ENCODE measurements at places on chromosomes 2 and 18. TPM values are rescaled to one million over a fixed set of nuclear protein-coding genes. Genes with fewer than 3 reads are reported as not detected.

The SNTG2 gene
- 0.26 TPM for total RNA-seq

The SCN2A gene
- under 0.01 TPM for total RNA-seq

The ZNF385B gene
- total RNA-seq, result not detected

The ALPG gene
- total RNA-seq, result not detected

The RGPD3 gene
- 0.17 TPM for total RNA-seq

The DSG2 gene
- total RNA-seq, result 15.0 TPM

The SRD5A2 gene
- total RNA-seq, result not detected

Measured in dermis lymphatic vessel endothelial cell (primary cell).